ENCODE measurements at places on chromosomes 3 and 15.

- DNase-seq = no peak
Observed at GRCh38 chr15:36807134-36807764, 227.8 kb downstream of the CDIN1 start.

- no peak for DNase-seq
Observed at GRCh38 chr3:56061279-56061626, 407.0 kb downstream of the ERC2 start.

DNA sequence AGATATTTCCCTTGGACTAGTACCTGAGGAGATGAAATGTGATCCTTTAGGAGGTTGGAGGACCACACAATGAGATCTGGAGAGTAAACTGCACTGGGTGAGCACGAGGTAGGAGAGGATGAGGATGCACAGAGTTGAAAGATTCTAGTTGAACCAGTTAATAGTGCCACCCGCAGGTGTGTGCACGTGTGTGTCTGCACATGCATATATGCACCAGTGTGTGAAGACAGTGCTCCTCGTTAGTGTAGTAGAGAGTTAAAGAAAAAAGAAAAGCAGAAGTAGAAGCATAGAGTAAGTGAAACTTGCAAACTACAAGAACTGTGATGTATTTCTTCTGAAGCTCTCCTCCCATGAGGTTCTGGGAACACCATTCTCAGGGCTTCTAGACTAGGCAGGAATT is 8.4 kb downstream of the MED12L start:
- no peak for DNase-seq

- DNase-seq = no peak
Observed at GRCh38 chr3:194274424-194275085, 76.6 kb downstream of the CPN2 start.

DNA sequence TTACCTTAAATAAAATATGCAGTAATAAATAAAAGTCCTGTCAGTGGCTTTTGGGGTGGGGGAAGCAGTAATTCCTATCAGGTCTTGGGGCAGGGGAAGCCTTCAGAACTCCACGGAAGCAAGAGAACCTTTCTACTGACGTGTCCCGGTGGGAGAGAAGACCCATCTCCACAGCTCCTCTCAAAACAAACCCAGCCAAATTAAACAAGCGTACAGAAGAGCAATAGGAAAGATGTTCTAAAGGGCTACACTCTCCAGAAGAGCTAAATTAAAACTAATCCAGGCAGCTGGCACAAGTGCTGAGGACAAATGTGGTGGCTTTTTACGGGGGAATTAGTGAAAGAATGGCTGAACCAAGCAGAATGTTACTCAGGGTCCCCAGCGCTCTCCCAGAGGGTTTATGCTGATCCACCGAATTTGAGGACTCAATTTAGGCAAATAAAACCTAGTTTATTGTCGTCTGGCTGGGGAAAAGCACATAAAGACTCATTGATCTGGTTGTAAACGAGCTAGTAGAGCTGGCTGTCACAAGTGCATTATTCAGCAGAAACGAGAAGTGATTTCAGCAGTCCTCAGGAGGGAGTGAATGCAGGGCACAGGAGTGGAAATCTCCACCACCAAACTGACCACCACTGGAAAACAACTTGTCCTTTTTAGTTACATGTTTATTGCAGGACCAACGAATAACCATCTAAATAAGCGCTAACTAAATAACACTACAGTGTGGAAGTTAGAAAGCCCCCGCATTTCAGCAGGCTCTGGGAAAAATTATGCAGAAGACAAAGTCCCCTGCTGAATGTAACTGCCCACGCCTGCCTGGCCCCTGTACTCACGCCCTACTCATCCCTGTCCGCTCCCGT is 13.5 kb downstream of the BFSP2 start:
- no peak for DNase-seq

DNA sequence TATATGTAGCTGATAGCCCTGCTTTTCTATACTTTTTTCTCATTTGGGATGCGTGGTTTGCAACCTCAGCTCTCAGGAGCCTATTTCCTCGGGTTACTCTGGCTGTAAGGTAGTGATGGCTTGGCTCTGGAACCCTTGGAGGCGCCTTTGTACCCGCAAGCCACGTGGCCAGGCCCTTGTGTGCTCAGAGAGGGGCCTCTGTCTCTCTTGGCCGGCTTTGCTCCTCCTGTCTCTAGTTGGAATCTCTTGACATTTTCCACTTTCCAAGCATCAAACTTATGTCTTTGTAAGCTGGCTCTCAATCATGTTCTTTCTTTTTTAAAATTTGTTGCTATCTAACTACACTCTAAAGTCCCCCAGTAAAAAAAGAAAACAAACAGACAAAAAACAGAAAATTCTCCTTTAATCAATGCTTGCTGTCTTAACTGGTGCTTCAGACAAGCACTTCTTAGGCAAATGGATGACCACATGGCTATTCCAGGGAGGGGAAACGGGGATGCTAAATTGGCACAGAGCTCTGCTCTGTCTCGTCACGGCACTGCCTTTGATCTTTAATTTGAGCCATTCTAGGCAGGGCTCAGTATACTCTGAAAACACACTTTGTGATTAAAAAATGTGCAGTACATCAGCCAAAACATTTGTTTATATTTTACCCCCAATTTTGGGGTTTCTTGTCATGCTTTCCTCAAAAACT is 180.4 kb upstream of the NR2E3 start:
- no peak for DNase-seq

DNA sequence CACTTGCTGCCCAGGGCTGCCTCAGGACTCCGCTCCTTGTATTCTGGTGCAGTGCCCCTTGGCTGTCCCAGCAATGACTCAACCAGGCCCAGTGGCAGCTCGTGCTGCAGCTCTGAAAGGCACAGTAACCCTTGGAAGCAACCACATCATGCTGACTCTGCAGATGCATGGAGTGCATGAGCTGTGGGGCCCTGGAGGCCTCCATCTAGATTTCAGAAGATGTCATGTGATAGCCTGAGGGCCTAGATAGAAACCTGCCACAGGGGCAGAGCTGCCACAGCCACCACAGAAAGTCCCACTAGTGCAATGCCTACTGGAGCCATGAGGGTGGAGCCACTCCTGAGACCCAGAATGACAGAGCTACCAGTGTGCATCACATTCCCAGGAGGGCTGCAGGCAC is 117.1 kb upstream of the SMAD3 start:
- no peak for DNase-seq

DNA sequence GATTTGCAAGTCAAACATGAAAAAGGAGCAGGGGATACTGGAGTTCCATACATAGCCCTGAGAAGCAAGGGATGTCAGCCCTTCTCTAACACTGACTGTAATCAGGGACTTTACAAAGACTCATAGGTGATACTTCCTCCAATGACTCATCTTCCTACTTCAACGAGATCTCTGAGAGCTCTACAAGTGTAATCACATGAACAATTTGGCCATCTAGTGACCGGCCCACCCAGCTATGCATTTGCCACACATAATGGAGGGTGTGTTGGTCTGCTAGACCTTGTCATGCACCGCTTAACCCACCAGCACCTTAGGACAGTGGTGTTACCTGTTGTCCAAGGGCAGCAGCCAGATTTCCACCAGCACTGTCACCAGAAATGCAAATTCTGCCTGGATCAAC is 75.3 kb downstream of the NCEH1 start:
- DNase-seq = no peak

DNA sequence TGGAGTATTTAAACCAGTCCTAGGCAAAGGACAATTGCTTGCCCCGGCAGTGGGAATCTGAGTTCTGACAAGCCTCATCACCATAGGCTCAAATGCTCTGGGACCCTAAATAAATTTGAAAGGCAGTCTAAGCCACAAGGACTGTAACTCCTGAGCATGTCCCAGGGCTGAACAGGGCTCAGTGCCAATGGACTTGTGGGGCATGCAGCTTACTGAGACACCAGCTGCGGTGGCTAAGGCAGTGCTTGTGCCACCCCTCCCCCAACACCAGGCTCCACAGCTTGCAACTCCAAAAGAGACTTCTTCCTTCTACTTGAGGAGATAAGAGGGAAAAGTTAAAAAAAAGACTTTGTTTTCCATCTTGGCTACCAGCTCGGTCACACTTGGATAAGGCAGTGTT is 289.7 kb upstream of the DCBLD2 start:
- DNase-seq = no peak

DNA sequence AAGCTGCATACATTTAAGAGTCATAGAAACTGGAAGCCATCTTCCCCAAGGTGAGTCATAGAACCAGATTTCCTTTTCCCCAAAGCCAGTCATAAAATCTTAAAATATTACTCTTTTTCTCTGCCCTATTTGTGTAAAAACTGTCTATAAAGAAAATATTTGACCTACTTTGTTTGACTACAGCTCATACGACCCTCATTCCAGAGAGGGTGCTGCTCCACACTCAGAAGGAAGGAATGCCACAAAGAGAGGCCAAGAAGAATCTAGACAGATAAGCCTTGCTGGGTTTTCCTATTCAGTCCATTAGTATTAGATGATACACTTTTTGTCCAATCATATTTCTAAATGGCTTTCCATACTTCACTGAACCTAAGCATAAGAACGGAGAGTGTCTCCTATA is 671.6 kb upstream of the SGO1 start:
- no peak for DNase-seq

- DNase-seq = no peak
Observed at GRCh38 chr3:9715136-9715535, 11.5 kb downstream of the CPNE9 start.

DNA sequence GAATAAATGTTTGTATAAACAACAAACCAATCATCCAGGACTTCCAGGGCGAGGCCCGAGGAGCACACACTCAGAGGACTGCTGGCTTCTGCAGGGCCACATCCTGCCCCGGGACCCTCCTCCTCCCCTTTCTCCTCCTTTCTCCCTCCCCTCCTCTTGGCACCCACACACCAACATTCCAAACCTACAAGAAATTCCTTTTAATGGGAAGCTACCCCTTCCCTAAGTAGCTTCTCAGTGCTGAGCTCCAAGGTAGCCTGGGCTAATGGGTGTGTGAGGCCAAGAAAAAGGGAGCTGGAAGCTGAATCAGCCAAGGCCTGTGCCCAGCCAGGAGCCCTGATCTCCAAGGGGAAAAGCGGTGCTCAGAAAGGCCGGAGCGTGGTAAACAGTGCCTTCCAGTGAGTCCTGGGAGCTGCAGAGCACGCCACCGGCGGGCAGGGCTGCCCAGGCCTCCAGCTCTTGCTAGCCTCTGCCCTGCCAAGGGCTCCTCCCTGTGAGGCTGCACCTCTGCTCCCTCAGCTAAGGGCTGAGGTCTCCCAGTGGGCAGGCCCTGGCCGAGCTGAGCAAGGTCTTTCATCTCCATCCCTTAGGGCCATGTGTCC is 3.9 kb downstream of the ITIH3 start:
- no peak for DNase-seq

DNA sequence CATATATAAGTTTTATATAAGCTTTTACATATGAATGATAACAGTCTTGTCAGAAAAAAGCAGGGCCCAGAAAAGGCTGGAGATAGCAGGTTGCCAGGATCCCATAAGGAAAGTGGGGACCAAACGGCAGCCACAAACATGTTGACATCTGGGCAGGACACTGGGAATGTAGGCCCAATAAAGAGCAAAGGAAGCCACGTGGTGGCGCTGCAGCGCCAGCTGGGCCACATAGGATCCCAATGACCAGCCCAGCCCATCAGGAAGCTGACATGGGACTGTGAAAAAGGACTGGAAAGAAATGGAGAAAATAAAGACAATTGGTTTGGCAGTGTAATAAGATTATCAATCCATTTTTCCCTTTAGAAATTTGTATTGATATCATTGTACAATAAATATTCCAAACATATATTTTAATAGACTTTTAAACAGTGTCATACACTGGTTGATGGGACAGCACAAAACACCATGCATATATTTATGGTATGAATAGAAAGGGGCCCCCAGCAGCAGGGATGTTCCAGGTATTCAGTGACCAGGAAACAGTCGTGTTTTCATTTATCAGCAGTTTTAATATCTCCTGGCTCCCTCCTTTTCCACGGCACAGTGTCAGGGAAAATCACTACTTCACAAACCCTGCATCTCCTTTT is 89.0 kb upstream of the STRIT1 start:
- peak; percentile 21 for DNase-seq

DNA sequence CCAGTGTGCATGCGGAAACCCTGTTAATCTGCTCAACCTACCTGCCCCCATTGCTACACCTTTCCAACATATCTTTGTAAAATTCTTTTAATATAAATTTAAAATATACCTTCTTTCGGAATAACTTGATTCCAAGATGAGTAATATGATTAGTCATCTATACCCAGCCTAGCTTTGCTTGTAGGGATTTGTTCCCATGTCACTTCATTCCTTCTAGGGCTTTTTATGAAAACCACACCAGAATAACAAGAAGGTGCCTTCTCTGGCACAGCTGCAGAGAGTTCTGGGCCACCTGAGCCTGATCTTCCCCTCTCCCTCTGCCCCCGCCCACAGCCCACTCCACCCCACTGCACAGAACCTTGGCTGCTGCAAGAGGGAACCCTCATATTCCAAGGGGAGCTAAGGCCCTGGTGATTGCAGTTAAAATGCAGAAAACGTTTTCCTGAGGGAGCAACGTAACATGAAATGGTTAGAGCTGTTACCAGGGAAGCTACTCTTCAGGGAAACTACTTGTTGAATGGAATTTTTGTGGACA is 38.6 kb upstream of the HACD2 start:
- DNase-seq = no peak

DNA sequence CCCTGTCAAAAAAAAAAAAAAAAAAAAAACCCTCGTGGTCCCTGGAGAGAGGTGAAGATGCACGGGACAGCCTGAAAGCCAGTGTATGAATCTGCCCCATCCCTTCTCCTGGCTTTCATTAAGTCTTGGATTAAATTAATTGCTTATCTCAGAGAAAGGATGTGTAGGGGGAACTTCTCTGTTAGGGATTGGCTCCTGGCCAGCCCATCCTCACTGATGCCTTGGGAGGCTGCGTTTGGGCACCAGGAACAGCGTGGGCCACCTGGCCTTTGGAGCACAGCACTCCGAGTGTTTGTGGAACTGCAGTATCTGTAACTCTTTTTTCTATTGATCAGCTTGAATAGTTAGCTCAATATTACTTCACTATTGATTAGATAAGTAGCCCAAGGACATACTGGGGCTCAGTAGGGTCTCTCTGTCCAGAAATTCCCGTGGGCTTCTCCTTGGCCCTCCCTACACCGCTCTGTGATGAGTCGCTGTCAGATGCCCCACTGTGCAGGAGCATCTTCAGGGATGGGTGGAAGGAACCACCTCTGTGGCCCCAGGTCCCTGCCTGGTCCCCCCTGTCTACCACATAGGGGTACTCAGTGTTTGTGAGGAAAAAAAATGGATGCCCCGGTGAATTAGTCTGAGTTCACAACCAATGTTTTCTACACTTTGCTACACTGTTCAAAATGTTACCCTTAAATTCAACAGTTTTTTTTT is 2.0 kb downstream of the PXYLP1 start:
- no peak for DNase-seq
